AG10803 (cell line): ENCODE measurements at places on chromosomes 7 and 10.

DNA sequence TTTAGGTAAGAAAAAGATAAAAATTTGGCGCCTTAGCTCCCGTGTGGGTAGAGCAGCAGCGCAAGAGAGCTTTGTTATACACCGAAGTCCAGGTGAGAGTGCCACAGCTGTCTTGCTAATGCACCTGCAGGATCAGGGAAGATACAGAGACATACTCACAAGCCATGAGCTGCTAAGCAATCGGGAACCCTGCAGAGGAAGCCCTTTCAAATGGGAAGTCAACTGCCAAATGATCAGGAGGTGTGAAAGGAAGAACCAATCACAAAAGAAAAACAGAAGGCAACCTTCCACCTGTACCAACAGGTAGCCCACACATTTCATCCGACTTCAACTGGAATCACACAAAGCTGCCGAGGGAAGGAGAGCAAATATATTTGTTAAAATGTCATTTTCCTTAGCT lies 610.5 kb upstream of the PFKP start:
- DNase-seq, result no peak

DNA sequence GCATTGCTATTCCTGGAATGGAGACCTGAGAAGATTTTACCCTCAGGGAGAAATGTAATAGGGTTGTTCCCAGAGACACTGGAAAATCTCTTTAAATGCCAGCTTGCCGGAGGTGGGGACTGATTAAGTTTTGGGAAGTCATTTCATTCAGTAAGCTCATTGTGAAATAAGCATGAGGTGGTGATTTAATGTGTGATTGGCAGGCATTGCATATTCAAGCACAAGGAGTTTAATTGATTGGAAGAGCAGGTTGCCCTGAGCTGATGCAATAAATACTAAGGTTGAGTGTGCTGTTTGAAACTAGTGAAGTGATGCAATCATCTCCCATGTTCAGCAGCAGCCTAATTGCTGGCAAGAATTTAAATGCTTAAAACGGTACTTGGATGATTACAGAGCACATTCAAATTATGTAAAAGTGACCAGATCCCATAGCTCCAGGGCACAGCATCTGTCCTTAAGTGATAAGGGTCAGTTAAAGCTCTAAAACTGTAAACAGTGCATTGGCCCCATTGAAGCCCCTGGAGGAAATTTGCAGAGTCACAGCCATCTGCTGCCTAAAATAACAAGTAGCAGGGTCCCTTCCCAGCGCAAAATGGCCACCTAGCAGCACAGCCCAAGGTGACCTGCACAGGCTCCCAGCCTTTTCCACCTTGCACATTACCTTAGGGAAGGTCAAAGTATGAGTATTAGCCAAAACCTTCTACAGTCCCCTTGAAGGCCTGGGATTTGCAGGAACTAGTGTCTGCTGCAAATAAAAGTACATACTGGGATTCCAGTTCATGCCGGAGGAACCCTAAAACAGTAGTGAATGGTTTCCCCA lies 92.1 kb downstream of the CCDC71L start:
- peak; percentile 95 for DNase-seq

- DNase-seq, result no peak
Measured at GRCh38 chr10:21053953-21054690, 157.0 kb upstream of the NEBL start.

GRCh38 chr10:78634835-78635234 lies 433.9 kb upstream of the ZMIZ1 start:
- DNase-seq, result peak; percentile 60

DNA sequence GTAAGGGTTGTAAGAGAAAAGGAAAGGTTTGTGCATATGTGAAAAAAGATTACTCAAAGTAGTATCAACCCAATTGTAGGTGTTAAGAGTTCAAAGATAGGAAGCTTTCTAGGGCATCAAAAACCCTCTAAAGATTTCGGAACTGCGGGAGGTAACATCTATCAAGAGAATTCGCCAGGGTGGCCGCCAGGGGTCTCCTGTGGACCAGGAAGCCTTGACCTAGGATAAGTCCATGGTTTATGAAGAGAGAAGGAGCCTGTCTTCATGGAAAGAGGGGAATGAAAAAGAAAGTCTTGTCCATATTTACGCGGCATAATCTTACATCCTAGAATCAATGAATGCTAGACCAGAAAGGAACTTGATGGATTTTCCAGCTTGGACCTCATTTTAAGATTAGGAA lies 140.7 kb upstream of the CALCR start:
- DNase-seq, result peak; percentile 54
